HEK293T (cell line): ENCODE measurements at places on chromosomes 11 and 22.

DNA sequence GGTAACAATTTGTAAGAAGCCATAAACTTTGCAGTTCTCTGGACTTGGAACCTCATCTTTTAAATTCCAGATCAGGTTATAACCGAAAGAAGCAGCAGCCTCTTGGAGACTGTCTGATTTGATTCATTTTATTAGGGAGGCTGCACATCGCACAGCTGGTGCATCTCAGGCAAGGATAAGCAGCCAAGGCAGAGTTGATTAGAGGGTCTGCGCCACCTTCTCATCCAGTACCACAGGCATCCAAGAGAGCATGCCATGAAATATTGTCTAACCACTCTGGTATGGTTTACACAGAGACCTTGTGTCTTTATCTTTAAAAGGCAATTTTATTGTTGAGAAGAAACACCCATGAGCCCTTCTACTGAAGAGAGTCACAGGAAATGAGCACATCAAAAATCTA, 16.2 kb upstream of the CWF19L2 start:
- DNase-seq: no peak

DNA sequence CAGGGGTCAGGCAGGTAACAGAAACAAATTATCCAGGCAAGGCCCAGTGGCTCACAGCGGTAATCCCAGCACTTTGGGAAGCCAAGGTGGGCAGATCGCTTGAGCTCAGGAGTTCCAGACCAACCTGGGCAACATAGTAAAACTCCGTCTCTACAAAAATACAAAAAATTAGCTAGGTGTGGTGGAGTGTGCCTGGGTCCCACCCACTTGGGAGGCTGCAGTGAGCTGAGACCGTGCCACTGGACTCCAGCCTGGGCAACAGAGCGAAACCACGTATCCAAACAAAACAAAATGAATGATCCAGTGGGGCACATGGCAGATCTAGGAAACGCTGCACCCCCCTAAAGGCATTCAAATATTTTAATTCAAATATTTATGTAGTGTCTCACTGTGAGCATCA, 9.9 kb downstream of the NUMA1 start:
- no peak for DNase-seq

DNA sequence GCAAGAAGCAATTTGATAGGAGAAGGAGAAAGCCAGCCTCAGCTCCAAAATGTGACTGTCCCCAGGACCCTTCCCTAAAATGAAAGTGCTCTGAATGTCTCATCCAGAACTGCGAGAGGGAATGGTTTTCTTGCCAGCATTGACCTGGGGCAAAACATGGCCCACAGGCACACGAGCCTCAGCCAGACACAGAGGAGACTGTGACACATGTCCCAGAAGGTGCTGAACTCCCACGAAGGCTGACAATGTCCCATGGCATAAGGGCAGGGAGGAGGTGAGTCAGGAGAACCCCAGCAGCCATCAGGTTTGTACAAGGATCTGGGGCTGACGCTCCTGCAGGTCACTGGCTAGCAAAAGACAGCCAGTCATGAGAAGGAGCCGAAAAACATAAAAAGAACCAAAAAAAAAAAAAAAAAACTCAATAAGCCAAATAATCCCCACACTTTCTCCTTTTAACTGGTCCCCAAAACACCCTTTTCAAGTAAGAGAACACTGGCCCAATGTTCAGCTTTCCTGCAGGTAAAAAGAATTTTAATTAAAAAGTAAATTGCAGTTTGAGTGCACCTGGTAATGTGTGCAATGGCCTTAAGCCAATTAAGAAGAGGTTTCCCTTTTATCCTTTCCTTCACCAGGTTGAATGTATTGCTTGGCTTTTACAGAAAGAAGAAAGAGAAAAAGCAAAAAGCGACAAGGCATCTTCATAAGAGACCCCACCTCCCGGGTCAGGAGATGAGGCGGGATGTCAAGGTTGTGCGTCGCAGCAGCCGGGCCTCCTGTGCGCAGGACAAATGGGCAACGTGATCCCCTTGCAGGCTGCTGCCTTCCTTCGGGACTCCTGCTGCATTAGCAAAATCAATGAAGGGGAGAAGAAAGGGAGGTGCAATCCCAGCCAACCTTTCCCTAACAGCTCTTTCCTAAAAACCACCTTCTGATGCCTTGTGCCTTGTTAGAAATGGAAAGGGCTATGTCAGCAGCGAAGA, 43.6 kb downstream of the GALNT18 start:
- no peak for DNase-seq

DNA sequence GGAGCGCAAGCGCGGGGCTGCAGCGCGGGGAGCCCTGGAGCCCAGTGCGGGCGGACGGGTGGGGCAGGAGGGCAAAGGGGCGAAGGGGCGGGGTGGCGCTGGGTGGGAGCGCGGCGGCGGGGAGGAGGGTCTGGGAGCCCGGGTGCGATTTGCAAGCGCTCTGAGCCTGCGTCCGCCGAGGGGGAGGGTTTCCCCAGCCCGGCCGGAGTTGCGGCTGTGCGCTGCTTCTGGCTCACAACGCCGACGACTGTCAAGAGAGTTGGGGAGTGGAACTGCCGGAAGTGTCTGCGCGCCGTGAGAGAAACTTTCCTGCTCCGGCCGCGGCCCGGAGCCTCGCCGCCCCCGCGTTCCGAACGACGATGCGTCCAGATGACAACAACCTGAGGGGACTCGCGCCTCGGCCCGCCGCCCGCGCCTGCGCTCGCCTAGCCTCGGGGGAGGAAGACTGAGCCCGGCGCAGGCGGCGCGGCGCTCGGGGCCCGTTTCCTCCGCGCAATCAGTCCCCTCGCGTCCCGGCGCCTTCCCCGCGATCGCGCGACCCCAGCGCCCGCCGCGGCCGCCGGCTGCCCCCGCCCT, at the start of gene ARHGAP42:
ARHGAP42 (plus strand) TSS at position 235 of the 576 bp plus-strand sequence. CDS start 391 bp downstream, outside the sequence.
- peak; percentile 58 for DNase-seq

DNA sequence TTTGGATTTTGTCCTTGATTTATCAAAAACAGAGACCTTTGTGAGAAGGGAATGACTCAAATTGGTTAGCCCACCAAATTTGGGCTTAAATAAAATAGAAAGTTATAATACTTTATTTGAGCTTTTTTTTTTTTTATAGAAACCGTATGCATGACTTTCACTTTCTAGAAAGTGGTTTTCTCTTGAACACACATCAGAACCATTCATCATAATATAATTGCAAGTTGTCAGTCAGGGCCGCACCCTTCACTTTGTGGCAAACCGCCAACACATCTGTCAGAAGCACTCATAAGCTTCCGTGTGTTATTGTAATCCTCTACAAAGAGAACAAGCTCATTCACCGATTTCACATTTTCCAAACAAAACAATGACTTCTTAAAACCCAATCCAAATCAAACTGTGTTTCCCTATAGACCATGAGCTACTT, 76.1 kb downstream of the SOX6 start:
- no peak for DNase-seq

DNA sequence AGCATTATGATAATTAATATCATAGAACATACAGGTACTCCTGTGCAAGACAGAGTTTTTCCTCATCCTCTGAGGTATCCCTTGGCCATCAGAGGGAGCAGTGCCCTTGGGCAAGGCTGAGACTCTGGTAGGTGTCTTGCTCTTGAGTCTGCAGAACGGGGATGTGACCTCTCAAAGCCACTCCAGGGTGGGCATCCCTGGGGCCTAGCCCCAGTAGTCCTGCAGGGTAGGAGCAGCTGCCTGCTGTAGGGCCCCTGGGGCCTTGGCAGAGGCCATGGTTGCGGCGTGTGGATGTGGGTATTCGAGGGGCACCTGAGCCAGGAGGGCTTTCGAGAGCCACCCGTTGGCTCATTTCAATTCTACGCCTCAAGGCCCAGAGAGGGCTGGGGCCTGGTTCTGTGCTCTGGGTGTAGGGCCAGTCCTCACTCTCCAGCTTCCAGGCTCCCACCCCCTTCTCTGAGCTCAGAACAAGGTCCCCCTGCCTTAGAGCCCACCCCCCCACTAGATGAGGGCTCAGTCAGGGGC, 7.7 kb upstream of the OMP start:
- no peak for DNase-seq

DNA sequence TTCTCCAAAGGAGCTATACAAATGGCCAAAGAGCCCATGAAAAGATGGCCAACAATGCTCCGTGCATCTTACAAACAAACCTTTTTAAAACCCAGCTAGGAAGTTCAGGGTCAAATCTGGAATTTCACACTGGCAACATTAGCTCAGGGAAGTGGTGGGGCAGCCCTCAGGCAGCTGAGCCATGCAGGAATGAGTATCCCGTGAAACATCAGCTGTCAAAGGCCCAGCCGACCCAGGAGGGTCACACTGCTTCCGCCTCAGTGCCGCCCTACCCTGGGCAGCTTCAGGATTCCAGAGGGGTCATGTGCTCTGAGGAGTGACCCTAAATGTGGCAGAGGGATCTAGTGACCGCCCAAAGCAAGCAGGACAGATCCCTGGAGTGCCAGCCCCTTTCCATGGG, 73.4 kb downstream of the LINC01488 start:
- DNase-seq: no peak

DNA sequence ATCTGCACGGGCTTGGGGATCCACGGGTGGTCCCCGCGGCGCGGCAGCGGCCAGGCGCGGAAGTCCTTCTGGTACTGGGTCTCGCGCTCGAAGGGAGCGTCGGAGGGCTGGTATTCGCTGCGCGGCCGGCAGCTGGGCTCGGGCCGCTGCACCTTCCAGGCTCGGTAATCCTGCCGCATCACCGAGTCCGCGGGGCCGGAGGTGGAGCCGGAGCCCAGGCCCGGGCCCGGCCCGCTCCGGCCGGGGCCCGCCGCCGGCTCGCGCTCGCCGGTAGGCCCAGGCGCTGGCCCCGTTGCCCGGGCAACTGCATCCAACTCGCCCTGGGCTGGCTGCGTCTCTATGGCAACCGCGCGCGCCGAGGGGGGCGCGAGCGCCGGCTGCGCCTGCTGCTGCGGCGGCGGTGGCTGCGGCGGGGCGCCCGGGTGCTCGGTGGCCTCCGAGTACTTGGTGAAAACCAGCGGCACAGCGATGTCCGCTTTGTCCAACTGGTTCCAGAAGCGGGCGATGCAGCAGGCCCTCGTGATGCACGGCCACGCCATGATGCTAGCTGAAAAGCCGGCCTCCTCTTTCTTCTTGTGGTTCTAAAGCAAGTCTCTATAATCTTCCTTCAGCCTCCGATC, 897 bp downstream of the MAP6 start:
- DNase-seq: peak; percentile 78

DNA sequence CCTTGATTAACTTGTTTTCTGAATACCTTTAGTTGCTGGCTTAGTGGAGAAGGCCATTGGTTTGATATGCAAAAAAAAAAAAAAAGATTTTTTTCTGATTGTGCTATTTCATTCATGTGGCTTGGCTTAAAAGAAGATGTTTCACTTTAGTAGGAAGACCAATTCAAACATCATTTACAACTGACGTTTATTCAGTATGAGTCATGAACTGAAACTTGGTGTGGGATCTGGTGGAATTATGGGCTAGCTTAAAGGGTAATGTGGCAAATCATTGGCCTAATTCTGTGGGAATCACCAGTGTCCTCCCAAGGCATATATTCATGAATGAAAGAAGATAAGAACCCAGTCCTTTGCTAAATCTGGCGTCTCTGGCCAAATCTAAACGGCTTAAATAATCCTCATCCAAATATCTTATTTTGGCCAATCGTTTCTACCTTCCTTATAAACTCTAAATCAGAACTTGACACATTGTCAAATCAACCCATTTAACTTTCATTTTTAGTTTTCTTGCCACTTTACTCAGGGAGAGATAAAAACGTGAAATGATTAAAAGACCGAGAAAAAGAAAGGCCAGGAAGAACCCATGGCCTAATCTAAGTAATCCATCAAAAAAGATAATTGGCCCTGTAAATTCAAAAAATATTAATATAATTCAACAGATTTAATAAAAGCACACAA, 77.0 kb downstream of the DDIAS start:
- DNase-seq: no peak

- no peak for DNase-seq
These were observed 64.2 kb downstream of the ENDOD1 start for GRCh38 chr11:95153857-95154246.

DNA sequence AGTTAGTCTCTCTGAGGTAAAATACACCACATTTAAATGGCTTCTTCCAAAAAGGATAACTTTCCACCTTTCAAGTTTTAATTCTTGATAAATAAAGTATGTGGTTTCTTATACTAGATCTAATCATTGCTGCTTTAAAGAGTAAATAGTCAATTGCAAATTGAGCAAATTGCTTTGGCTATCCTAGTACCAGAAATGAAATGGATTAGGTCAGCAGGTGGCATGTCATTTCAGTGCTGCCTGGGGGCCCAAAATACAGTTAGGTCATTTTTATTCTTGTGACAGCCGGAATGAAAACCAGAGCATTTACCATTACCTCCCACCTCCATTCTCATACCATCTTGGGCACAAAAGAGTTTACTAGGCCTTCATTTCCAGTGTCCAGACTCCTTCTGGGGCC, 70.2 kb downstream of the PHF21A start:
- DNase-seq: no peak

- no peak for DNase-seq
These were observed 30.7 kb downstream of the SHISAL1 start for GRCh38 chr22:44281768-44282637.

DNA sequence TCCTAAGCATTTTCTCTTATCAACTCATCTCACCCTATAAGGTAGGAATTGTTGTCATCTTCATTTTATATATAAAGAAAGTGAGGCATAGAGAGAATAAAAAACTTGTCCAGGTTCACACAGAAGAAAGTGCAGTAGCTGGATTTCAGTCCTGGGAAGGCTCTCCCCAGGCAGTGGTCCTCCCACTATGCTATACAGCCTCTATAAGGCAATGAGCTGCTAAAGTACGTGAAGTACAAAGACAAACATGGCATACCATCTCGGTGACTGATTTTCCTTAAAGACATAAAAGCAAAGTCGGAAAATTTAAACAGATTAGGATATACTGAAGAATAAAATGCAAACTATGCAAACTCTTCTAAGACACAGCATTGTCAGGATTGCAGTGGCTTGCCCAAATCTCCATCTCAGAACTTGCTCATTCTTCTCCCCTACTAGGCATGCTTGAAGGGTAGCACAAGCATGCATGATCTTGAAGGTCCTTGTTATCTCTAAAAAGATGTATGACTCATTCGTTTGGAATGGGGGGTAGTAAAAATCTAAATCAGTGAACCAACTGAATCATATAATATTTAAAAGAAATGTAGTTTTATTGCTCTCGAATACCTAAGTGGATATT, 97.8 kb upstream of the CSNK2A3 start:
- DNase-seq: no peak

- no peak for DNase-seq
These were observed 36.6 kb downstream of the PDGFB start for GRCh38 chr22:39208013-39208680.

- DNase-seq: no peak
These were observed 17.1 kb upstream of the SNX32 start for GRCh38 chr11:65816696-65817095.

- DNase-seq: no peak
These were observed 22.3 kb upstream of the TESMIN start for GRCh38 chr11:68773521-68774193.

GRCh38 chr11:65067446-65067845, 9.1 kb upstream of the NAALADL1 start:
- no peak for DNase-seq

DNA sequence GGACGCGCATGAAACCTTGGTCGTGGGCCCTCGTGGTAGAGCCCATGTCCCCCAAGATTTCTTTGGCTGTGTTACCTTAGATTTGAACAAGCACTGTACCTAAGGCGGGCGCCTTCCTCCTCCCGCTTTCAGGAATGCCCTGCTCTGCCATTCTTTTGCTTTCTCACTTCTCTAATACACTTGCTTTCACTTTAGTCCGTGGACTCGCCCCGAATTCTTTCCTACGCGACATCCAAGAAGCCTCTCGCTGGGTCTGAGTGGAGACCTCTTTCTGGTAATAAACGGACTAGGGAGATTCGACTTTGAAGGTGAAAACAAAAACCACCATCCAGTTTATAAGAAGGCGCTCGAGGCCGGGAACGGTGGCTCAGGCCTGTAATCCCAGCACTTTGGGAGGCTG, 1.2 kb upstream of the NUP50 start:
- no peak for DNase-seq

- DNase-seq: no peak
These were observed 318.7 kb downstream of the CADM1 start for GRCh38 chr11:115185507-115185906.
